ENCODE measurements at places on chromosomes 11 and 22. TPM values are rescaled to one million over a fixed set of nuclear protein-coding genes. Genes with fewer than 3 reads are reported as not detected.

- DNase-seq, result no peak
Measured at GRCh38 chr11:62810748-62811147, 5.5 kb upstream of the NXF1 start.

- no peak for DNase-seq
Measured at GRCh38 chr11:121932646-121933185, 183.3 kb downstream of the BLID start.

GRCh38 chr22:45564349-45565030 lies 61.8 kb downstream of the FBLN1 start:
- DNase-seq, result peak; percentile 74

GRCh38 chr11:73875380-73875779 lies 1.3 kb downstream of the COA4 start:
- DNase-seq, result no peak

DNA sequence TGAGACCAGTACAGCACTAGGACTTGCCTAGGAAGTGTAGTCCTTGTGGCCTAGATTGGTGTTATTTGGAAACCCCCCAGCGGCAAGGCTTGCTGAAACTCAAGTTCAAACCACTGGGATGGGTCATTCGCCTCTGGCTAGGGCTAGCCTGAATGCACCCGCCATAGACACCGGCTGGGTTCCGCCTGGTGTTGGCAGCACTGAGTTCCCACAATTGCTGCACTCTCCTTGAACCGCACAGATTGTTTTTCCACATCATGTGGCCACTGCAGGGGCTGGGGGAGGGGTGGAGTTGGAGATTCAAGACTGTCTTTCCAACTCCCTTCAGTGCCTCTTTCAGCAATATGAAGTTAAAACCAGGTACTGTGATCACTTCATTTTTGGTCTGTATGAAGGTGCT lies 43.1 kb downstream of the CCDC73 start:
- DNase-seq, result no peak

DNA sequence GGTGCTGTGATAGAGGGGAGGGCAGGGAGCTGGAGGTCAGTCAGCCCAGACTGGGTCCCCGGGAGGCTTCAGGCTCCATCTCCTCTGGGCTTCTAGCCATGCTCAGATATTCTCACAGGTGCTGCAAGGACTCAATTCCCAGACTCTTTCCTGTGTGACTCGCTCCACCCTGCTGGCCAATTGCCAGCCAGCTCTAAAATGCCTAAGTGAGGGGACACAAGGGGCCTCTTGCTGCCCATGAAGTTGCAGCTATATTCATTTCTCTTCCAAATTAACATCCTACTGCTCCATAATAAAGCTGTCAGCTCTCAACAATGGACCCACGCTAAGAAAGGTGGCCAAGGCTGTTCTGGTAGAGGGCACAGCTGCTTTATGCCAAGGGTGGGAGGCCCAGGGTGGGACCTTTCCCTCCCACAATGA lies 101.5 kb downstream of the PLEKHA7 start:
- DNase-seq, result no peak

- DNase-seq, result no peak
Measured at GRCh38 chr11:10267821-10268220, 26.2 kb downstream of the SBF2 start.

DNA sequence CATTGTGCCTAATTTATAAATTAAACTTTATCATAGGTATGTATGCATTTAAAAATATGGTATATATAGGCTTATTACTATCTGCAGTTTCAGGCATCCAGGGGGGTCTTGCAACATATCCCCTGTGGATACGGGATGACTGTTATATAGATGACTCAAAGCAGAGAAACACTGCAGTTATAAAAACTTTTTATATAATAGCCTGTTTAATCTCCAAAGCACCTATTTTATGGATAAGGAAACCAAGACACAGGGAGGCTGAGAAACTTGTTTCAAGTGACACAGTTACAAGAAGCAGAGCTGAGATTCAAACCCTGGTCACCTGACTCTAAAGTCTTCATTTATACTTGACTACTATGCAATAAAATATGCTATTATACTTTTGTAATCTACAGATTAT lies 897.7 kb downstream of the KCNA4 start:
- no peak for DNase-seq

DNA sequence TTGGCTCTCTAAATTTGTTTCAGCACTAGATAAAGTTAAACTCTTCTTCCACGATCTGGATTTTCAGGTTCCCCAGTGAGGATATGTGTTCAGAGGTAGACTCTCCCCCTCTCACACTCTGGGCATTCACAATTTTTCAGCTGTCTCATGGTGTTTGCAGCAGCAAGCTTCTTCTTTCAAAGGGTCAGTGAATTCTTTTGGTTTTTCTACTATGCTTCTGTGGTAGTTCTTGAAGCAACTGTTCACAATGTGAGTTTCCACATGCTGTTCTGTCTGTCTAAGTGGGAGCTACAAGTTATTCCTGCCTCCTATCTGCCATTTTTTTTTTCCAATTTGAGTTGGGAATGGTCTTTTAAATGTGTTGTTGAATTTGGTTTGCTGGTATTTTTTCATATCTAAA lies 25.4 kb downstream of the CNTF start:
- DNase-seq, result no peak

DNA sequence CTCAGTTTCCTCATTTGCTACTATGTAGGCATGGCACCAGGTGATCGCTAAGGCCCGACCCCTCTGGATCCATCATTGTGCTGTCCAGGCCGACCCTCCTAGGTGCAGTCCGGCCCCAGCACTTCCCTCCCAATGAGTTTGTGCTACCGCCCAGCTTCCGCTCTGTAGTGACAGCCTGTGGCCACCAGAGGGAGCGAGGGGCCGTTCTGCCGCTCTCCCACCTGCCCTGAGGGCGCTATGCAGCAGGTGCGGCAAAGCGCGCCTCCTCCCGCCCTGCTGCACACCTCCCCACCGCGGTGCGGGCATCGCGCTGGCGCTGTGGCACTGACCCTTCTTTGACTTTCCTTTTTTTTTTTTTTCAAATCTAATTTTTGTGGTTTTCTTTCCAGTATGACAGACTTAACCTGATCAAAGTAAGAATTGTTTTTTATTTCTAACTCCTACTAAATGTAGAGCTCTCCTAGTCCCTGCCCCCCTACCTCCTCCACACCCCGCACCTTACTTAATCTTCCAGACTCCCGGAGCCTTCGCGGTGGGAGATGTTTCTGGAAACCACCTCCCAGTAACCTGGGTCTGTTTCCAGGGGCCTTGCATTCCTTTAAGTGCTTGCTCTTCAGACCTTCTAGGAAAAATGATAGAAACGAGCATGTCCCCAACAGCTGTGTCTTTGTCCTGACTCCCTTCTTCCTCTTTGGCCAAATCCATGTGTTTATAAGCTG lies 73.7 kb downstream of the SCN3B start:
- DNase-seq, result no peak

DNA sequence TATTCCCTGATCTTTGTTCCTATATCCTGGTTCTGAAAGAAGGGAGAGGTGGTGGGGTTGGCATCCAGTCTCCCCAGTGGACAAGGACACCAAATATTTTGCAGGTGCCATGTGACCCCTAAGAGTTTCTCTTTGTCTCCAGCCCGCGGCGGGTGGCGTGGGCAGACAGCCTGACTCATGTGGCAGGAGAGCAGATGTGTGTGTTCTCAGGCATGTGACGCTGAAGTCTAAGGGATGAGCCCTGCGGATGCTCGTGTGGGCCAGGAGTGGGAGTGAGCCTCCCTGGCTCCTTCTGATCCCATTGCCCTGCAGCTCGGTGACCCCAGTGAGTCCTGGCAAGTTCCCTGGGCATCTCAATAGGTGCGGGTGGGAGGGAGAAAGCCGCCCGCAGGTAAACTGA lies 94.8 kb upstream of the TBCEL start:
- no peak for DNase-seq

DNA sequence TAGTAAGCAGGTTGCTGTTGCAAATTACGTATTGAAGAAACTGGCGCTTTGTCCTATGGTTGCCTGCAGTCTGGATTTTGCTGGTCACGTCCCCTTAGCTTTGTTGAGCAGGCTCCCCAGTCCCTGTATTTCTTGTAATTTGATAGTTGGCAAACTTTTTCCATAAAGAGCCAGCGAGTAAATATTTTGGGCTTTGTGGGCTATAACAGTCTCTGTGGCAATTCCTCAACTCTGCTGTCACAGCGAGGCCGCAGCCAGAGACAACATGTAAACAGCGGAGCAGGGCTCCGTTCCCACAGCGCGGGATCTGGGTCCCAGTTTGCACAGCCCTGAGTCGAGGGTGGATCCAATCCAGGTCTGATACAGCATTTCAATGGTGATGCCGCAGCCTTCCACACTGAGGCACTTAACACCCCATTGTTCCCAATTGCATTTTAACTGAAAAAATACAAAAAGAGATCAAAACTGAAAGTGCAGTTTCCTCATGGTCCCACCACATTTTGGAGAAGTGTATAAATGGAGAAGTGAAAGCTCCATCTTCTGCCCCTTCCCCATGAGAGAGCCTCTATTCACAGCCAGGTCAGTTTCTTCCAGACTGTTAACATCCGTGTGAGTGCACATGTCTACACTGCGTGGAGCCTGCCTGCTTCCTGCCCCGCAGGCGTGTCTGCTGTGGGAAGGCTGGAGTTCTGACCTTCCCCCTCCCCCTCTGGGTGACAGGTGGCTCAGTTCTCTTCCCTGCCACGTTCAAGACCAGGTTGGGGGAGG lies 89.1 kb downstream of the RPS6KA4 start:
- DNase-seq, result no peak

GRCh38 chr11:134509381-134510232 lies 97.6 kb upstream of the B3GAT1 start:
- peak; percentile 14 for DNase-seq

DNA sequence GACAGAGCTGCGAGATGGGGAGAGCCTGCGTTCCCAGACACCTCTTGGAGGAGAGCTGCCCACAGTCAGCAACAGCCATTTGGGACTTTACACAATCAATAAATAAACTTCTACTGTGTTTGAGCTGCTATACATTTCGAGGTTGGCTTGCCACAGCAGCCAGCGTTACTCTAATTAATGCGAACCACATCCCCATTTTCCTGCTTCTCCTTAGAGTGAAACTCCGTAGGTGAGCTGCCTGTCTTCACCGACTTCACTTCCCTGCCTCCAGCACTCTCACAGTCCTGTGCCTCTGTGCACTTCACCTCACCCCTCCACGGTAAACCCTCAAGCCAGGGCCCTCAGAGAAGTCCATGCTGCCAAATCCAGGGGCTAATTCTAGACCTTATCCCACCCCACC lies 5.9 kb upstream of the SLC22A12 start:
- no peak for DNase-seq

DNA sequence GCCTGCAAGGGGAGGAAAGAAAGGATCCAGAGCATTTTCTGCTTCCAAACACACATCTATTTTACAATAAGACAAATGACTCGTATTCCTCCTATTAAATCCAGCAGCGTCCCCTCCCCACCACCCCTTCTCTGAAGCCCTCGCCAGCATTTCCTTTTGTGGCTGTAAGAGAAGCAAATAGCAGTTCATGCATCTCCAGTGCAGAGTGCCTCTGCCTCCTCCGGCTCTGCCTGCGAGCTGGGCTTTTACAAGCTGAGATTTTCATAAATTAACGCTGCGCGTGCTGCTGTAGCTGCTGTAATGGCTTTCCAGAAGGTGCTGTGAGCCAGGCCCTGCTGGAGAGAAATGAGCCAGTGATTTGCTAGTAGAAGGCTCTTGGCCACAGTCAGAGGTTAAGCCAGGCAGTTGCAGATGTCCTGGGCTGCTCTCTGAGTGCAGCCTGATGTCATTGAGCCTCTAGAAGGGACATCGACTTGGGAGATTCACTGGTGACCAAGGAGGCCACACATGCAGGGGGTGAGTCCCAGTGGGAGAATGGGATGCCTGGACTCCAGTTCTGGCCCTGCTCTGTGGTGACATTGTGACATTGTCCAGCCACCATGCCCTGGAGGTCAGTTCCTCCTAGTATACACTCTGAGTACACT lies 134.5 kb upstream of the NAV2 start:
- no peak for DNase-seq

- DNase-seq, result no peak
Measured at GRCh38 chr22:46878191-46878948, 115.9 kb downstream of the TBC1D22A start.

DNA sequence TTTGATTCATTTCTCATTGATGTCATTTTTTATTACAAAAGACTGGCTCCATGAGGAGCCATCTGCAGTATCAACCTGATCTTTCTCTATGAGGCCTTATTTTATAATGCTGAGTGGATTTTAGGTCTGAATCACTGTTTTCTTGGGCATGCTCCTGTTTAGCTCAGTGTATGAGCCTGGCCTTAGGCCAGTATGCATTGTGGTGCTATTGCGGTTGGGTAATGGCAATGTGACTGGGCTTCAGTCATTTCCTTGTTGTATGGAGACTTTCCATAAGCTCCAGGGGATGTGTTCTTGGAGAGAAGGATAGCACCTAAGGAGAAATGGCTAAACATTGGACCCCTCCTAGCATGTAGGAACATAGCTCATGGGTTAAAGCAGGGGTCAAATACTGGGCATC lies 293.2 kb downstream of the NELL1 start:
- DNase-seq, result no peak

DNA sequence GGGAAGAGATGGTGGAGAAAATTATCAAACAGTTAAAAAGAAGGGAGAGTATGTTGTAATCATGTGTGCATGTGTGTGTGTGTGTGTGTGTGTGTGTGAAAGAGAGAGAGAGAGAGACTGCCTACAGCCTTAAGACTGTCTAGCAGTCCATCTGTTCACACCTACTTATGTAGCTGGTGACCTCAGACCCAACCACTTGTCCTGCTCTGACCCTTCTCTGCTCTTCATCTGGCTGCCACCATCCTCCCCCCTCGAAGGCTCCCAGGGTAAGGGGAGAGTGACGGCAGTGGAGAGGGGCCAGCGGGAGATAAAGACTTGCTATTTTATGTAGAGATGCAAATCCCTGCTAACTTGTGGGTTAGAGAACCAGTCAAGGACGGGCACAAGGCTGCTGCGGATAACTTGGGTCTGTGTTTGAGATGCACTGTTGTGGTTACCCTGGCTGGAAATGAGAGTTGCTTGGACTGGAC lies 24.9 kb upstream of the GRAMD1B start:
- DNase-seq, result peak; percentile 79

PRRG4 gene
- total RNA-seq, result 0.88 TPM

APOA4 gene
- total RNA-seq, result not detected

LARGE2 gene
- total RNA-seq, result not detected
